ENCODE measurements at places on chromosomes 5 and 9.

DNA sequence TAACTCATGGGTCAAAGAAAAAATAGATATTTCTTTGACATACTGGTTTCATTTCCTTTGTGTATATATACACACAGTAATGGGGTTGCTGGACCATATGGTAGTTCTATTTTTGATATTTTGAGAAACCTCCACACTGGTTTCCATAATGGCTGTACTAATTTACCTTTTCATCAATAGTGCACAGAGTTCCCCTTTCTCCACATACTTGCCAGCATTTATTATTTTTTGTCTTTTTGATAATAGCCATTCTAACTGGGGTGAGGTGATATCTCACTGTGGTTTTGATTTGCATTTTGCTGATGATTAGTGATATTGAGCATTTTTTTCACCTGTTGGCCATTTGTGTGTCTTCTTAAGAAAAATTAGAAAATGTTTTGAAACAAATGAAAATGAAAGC is 78.4 kb upstream of the CKMT2 start:
- DNase-seq = no peak

GRCh38 chr5:61023131-61023530 is 78.1 kb downstream of the NDUFAF2 start:
- DNase-seq = no peak

GRCh38 chr5:94314460-94315131 is 303.8 kb downstream of the KIAA0825 start:
- DNase-seq = no peak

- DNase-seq = no peak
Measured at GRCh38 chr5:122957457-122957856, 79.1 kb downstream of the PPIC start.

DNA sequence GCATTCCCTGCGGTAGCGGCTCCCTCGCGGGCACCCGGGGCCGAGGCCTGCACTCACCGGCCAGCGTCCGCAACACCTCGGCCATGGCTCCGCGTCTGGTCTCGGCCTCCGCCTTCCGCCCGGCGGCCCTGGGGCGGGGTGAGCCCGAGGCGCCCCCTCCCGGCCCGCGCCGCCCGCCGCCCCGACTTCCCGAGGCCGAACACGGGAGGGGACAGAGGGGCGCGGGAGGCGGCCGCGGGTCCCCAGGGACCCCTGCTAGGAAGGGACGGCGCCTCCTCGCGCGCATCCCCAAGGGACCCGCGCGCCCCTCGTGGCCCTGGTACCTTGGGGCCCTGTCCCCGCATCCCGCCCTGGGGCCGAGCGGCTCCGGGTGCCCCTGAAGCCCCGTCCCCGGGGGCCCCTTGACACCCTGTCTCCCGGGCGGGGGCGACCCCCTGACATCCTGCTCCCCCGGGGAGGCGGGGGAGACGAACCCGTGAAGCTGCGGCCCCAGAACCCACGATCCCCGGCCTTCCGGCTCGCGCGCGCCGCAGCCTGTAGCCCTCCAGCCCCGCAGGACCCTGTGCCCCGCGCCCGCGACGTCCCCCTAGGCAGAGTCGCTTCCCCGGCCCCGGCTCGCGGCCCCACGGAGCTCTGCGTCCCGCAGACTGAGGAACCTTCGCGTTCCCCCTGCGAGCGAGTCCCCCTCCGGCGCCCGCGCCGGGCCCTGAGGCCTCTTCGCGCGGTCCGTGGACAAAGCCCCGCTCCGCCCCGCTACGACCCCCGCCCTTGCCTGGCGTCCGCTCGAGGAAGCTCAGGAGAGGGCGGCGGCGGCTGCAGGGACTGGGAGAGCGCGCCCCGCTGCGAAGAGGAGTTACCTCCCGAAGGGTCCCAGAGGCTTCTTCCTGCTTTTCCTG is at the start of gene ABO:
Gene ABO, minus strand, starts transcription at position 97 of the 896 bp plus-strand sequence.
- no peak for DNase-seq

GRCh38 chr5:83038924-83039323 is 38.3 kb downstream of the TMEM167A start:
- DNase-seq = no peak

GRCh38 chr5:171023508-171023907 is 161.7 kb downstream of the RANBP17 start:
- no peak for DNase-seq

DNA sequence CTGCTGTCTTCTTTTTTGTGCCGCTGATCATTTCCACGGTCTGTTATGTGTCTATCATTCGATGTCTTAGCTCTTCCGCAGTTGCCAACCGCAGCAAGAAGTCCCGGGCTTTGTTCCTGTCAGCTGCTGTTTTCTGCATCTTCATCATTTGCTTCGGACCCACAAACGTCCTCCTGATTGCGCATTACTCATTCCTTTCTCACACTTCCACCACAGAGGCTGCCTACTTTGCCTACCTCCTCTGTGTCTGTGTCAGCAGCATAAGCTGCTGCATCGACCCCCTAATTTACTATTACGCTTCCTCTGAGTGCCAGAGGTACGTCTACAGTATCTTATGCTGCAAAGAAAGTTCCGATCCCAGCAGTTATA is 17.1 kb downstream of the F2R start:
- DNase-seq = no peak

DNA sequence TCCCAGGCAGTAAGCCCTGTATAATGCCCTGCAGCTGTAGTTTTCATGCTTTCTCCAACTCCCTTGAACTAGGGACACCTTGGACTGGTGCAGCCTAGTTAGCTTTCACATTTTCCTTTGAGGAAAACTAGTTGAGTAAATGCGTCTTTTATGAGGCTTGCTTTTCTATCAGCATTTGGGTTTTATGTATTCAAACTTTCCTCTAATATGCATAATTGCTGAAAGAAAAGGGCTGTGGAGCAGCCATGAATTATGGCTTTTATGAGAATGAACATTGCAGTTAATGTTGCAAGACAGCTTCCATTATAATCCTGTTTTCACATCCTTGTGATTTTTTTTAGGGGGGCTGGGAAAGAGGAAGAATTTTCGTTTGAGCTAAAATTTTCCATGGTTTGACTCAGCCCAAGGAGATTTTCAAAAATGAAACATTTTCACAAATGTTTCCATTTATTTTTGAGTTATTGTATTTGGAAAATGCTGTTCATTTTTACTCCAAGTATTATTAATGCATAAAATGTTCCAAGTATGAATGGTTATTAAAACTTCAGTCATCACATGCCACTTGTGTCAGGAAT is 57.9 kb upstream of the PPP3R2 start:
- DNase-seq = no peak

DNA sequence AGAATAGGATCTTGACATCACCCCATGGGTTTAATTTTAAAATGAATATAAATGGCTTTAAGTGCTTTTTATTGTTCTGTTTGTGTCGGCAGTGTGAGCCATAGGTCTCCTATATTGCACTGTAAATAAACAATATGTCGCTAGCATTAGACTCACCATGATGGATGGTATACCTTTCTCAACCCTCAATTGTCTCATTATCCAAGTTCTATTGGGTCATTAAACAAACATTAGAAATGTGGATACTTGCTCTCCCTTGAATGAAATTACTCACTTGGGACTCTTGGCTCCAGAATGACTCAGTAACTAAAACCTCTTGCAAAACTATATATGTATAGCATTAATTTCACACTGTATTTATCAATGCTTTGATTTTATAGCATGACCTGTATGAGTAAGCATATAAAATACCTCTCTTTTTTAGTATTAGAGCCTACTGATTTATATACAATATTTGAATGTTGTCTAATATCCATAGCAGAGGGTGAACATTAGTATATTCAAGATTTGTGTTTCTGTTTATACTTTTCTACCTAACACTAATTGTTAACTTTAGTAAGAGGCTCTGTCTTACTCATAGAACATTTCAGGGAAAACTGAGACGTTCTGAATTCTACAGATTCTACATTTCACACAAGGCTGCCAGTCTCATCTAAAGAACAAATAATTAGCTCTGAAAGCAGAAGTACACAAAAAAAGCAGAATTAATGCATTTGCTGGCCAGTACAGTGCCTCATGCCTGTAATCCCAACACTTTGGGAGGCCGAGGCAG is 303.8 kb upstream of the PRR16 start:
- DNase-seq = no peak

DNA sequence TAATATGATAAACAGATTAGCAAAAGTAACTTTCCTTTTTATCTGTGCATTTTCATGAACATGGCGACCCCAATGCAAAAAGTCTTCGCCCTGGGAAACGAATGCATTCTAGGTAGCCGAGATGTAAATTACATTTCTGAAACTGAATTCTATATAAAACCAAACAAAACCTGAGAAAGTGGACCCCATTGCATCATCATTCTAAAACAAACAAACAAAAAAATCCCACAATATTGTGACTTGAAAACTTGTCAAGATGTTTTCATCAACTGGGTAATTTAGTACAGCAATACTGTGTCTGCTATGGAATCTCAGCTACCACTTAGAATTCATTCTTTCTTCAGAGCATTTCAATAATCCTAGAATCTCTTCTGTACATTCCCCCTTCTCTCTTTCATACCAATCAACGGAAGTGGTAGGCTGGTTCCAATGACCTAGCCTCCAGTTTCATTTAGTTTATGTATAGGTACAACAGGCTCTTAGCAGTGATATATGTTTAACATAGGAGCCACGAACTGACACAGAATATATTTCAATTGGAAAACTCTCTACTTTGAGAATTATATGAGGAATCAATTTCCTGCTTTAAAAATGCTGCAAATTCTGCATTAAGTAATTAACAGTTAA is 85.6 kb downstream of the FBXW11 start:
- DNase-seq = no peak

DNA sequence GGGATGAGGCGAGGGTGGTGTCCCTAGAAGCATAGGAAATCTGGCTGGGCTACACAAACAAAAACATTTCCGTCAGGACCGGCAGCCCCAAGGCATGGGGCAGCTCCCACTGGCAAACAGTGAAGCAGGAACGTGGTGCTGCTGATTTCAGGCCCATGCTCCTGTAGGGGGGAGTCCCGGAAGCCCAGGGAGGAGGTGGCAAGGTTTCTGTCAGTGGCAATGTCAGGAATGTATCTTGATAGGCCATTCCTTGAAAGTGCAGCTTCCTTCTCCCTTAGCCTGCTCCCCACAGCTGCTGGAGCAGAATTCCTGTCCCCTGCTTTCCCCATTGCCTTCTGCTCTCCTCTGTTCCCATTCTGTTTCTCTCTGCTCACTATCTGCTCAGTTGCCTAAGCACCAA is 42.4 kb downstream of the MRRF start:
- no peak for DNase-seq

DNA sequence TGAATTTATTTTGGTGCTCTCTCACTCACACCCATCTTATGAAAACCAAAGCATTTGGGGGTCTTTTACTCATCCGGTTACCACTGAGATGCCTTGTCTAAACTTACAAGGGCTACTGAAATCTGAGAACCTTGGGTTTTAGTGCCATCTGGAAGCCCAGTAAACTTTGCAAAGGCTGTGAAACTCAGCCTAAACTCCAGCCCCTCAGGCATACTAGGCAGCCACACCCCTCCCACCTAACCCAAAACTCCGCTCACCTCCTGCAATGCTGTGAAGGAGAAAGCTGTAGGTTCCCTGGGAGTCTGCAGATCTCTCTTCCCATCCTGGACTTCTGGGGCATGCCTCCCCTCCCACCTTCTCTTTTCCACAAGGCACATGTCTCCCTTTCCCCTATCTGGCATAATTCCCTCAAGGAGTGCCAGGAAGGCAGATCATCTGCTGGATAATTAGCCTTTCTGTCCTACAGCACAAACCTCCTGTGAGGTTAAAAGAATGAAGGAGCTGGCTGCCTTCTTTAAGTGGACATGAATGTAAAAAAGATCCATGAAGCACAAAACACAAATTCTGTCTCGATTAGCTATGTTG is 71.5 kb upstream of the ANXA1 start:
- no peak for DNase-seq

DNA sequence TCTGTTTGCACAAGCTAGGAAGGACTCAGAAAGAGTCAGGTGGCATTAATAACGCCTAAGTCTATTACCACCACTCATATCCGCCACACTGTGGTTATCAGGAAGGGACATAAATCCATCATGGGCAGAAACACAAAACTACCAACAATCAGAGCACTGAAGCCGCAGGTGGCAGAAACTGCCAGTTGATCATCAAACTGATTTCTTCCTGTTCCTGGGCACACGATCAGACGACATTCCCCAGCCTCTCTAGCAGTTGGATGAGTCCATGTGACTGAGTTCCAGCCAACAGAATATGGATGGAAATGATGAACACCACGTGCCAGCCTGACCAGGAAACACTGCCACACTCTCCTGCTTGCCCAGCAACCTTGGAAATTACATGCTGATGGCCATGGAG is 181.7 kb downstream of the ELAVL2 start:
- no peak for DNase-seq

GRCh38 chr5:179273441-179274145 is 71.7 kb downstream of the ADAMTS2 start:
- DNase-seq = no peak

DNA sequence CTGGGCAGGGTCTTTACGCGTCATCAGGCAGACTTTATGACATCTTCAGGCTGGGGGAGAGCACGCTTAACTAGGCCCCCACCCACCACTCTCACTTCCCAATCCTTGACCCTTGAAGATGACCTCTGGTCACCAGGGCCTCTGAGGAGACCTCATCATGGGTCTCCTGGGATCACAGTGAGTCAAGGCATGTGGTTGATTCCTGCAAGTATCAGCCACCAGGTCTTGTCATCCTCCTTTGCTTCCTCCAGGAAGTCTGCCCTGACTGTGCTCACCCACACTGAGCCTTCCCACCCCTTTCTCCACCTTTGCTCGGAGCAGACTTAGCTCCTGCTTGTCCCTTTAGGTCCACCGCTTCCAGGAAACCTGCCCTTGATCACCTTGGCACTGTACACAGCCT is 17.3 kb downstream of the ODF2 start:
- DNase-seq = no peak

DNA sequence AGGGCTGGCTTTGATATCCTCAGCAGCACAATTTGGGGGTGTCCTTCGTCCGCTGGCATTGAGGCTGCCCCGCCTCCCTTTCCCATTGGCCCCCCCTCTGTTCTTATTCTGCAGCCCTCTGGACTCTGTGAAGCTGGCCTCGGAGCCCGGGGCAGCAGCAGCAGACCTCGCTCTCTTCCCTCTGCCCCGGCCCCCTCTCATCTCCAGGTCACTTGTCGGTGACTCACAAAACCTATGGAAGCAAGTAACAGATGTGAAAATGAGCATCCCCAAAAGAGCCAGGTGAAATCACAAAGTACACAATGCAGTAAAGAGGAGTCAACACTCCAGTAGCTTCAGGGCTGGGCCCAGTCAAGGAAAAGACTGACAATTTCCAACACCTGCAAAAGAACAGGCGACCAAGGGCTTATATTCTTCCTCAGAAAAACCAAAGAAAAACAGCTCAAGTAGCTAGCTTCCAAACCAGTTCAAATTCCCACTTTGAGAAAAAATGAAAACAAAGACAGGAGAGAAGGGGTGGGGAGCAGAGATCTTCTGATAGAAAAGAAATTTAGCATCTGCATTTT is 97.5 kb downstream of the ZNF608 start:
- no peak for DNase-seq

GRCh38 chr9:115088860-115089259 is 29.1 kb downstream of the TNC start:
- no peak for DNase-seq

- DNase-seq = no peak
Measured at GRCh38 chr9:82679472-82679871, 383.5 kb downstream of the RASEF start.

DNA sequence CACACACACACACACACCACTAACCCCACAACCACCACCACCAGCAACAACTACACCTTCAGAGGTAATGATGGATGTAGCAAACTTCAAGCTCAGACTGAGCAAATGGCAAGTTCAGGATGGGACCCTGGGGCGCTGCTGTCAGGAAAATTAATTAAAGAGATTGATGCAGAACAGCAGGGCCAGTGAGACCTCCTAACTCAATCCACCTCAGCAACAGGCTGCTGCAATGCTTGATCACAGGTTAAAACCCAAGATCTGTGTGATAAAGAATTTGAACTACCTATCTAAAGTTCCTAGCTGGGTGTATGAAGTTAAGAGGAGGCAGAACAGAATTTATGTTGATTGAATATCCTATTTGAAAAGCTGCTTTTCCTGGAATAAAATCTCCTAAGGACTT is 140.3 kb upstream of the FER start:
- DNase-seq = no peak

Measured in activated CD8-positive, alpha-beta memory T cell treated with anti-CD3 and anti-CD28 coated beads for 1 hour (primary cell).